ENCODE measurements at places on chromosomes 2 and 18.

DNA sequence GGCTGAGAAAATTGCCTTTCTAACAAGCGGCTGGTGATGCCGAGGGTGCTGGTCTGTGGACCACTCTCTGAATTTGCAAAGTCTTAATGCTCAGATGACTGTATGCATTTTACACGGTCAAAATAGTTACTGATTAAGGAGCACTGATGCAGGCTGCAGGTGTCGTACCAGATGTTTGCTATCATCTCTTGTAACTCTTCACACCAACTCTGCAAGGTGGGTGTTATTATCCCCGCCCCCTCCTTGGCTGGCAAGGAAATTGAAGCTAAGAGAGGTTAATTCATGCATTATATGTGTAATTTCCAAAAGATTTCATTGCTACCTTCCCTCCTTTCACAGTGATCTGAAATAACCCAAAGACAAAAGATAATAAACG is 13.0 kb upstream of the LBH start:
- no peak for DNase-seq

GRCh38 chr18:56637711-56638231 is 621 bp downstream of the TXNL1 start:
- no peak for DNase-seq

- DNase-seq = no peak
These were observed 4.8 kb downstream of the MTA3 start for GRCh38 chr2:42573256-42573655.

DNA sequence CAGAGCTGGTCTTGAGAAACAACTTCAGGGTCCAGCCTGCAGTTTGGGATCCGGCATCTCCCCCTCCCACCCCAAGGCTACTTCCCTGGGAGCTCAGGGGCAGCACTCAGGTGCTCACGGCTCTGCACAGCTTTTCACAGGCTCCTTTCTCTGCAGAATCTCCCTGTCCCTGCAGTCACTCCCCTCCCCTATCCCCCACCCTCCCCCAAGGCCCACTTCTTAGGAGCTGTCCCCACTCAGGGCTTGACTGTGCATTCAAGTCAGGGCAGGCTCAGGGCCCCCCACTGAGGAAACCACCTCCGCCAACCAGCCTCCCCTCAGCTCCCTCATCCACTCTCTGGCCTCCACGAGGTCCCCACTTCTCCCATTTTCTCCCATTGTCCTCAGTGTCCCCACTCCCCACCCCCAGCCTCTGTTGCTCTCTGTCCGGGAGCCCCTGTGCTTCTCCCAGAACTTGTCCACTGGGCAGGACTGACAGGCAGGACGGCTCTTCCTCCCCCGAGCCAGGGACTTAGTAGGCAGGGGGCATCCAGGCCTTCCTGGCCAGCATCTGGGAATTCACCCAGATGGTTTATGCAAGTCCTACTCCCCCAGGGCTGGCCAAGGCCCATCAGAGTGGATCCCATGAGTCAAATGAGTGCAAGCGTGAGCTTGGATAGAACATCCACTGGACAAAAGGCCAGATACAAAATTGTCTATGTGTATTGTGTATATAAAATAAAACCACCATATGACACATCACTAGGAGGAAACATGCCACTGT is 7.6 kb downstream of the NMUR1 start:
- DNase-seq = peak; percentile 53

DNA sequence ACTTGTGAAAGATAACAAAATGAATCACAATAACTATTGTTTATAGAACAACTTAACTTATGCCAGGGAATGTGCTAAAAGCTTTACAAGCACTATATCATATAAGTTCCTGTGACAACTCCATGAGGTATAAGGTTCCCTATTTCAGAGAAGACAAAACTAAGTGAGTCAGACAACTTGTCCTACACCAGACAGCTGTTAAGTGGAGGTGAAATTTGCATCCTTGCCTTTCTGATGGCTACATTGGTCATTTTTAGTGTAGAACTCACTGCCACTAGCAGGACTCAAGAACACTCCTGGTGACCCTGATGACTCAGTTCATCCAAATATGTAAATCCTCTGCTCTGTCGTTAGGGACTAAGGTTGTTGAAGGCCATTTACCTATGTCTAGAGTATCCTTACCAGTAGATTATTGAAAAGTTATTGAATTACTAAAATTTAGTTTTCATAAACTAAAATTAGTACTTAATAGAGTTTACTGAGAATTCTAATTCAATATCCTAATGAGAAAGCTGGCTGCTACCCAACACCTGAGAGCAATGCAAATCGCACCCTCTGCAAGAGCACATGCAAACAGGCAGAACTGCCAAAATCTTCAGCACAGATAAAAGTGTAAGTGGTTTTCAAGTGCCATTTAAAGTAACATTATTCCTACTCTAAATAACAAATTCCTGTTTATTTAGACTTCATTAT is 636.2 kb downstream of the NRXN1 start:
- no peak for DNase-seq

DNA sequence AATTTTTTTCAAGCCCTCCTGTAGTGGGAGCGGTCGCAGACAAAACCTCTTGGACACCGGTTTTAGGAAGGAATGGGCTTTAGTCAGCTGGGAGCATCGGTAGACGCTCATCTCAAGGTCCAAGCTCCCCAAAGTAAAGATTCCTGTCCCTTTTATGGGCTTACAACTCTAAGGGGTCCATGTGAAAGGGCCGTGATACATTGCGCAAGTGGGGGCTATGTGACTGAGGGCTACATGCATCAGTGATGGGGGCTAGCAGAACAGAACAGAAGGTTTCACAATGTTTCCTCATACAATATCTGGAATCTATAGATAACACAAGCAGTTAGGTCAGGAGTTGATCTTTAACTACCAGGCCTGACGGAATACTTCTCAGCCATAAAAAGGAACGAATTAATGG is 62.5 kb downstream of the CAMKMT start:
- no peak for DNase-seq

GRCh38 chr18:59414111-59414653 is 55.1 kb upstream of the LMAN1 start:
- no peak for DNase-seq

DNA sequence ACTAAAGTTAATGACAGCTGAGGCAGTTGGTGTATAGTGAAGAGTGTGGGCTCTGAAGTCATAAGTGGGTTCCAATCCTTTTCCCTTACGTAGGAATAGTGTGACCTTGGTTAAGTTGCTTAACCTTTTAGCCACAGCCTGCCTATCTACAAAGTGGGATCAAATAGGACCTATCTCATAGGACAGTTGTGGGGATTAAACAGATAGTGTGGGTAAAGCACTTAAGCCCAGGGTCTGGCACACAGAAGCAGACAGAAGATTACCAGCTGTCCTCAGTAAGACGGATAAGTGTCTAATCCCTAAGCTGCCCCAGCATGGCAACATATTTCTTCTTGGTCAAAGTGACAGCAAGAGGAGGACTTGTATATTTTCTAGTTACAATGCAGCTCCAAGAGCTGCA is 28.2 kb downstream of the UBE2F start:
- DNase-seq = no peak

GRCh38 chr2:166539340-166540162 is 45.5 kb upstream of the SCN7A start:
- DNase-seq = peak; percentile 65

DNA sequence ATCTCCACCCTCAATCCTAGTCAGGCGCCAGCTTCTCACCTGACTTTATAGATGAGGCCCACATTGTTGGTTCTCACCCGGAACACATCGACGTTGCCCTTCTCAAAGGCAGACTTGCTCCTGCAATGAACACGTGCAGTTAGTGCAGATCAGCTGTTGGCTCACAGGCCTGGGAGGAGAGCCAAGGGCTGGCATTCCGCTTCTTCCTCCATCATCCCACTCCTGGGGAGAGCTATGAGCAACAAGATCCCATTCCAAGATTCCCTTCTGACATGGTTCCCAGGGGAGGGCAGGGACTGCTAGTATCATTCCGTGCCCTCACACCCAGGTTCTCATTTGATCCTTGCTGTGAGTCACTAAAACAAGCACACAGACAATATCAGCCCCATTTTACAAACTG is 15.1 kb downstream of the LOXHD1 start:
- peak; percentile 36 for DNase-seq

DNA sequence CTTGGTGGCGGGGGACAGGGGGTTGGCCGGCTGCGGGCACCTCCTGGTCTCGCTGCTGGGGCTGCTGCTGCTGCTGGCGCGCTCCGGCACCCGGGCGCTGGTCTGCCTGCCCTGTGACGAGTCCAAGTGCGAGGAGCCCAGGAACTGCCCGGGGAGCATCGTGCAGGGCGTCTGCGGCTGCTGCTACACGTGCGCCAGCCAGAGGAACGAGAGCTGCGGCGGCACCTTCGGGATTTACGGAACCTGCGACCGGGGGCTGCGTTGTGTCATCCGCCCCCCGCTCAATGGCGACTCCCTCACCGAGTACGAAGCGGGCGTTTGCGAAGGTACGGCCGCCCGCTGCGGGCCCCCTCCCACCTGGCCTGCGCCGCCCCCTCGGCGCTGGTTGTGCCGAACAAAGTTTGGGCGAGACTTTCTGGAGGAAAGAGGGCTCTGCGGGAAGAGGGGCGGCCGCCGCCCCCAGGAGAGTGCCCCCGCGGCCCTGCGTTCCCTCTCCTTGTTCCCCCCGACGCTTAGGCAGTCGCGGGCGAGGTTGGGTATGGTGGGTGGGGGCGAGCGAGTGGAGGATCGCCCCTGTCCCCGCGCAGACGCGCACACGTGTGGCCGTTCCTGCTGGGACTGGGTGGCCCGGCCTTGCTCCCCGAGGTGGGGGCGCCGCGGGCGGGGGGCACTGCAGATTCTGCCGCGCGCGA is 866 bp downstream of the CRIM1 start:
- no peak for DNase-seq

GRCh38 chr2:186274936-186275575 is 211.0 kb upstream of the ZC3H15 start:
- peak; percentile 78 for DNase-seq

DNA sequence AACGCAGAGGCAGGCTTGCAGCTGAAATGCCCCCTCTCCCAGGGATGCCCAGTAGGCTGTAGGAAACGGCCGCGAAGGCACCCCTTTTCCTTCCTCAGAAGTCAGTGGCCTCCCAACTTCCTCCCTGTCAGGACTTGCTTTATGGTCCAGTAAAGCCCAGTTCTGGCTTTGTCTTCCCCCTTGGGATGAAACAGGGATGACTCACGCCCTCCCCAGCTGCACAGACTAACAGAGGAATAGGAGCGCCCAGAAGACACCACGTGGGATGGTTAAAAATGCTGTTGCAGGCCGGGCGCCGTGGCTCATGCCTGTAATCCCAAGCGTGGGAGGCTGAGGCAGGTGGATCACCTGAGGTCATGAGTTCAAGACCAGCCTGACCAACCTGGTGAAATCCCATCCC is 6.9 kb downstream of the CREG2 start:
- DNase-seq = peak; percentile 42

GRCh38 chr2:47946593-47946992 is 40.3 kb upstream of the FBXO11 start:
- DNase-seq = no peak

DNA sequence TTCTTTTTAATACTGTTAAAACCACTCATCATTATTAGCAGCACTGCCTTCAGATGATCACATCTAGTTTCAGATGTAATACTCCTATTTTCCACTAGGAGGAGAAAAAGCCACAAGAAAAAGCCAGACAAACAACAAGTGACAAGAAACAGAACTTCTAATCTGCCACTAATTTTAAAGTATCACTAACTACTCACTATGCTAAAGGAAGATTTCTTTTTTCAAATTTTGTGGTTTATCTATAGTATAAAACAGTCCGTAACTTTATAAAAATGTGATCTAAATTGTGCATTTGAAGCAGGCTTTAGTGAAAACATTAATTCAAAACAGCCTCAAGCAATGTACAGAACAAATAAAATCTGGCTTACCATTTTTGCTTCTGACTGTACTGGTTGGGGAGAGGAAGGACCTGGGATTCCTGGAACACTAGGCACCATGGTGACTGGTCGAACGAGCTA is 56.8 kb downstream of the ATF2 start:
- peak; percentile 58 for DNase-seq

DNA sequence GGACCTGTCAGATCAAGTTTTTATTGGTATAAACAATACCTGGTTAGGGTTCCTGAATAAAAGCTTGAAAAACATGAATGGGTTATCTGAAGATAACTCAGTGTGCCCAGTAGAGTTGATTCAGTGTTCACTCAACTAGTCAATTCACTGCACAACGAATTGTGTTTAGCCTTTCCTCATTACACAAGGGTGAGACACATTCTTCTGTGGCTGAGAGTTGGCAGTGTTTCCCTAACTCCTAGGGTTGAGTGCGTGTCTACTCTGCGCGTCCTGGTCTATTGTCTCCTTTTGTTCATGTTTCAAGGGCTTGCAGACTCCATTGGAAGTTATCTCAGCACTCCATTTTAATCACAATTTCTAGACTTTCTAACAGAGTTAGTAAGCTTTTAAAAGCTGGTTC is 32.8 kb upstream of the TMEM178A start:
- DNase-seq = peak; percentile 61

DNA sequence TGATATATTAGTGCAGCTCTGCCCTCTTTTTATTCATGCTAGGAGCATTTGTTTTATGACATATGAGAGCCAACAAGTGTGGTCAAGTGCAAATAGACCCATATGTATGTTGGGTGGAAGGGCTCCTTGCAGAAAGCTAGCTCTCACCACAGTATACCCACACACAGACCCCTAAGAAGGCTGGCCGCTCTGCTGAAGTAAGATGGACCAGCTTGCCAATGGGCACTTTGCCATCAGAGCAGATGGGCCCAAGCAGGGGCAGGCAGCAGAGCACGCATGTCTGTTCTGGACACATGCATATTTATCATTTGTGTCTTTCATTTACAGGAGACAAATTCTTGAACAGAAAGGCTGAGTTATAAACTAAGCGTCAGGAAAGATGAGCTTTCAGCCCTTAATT is 187.5 kb upstream of the DTNA start:
- no peak for DNase-seq

DNA sequence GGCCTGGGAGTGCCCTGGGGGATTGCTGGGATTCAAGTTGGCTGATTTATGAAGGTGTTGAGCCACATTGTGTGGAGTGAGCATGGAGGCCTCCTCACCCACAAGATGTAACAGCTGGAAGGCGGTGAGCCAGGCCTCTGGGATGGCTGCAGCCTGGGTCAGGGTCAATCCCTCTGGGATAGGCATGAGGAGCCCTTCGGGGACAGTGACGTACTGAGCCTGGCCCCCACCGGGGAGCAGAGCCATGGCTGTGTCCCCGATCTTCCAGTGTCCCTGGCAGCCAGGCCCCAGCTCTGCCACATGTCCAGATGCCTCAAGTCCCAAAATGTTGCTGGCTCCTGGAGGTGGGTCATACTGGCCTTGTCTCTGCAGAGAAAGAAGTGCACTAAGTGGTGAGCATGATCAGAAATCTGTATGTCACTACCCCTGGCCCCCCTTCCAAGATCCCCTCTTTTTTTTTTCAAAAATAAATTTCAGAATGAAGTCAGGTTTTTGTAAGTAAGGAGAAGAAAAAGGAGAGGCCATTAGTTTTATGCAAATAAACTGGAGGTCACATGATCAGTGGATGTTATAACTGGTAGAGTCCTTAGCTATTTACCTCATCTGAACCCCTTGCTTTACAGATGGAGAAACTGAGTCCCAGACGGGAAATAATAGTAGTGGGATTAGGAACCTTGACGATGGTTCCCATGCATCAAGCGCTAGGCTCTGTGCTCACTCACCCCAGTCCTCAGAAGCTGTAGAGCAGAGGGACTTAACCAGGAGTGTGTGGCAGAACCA is 1.7 kb downstream of the TP53I3 start:
- DNase-seq = no peak
